Effector CD4-positive, alpha-beta T cell (primary cell): ENCODE measurements at places on chromosomes 7 and 10.

DNA sequence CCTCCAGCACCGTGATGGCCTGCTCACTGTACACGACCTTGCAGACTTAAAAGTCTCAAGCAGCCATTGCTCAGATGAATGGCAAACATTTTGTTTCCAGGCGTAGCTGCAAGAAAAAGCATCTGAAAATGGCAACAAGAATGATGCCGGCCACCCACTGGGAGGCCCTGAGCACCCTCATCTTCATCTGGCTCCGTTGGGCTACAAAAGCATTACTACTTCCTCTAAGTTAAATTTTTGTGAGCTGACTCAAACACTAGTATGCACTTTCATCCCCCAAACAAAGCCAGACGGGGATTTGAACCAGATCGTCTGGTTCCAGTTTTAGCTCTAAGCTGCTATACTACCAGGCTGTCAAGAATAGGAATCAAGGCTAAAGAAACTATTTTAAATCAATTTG lies 116.6 kb upstream of the CDK1 start:
- no peak for DNase-seq

DNA sequence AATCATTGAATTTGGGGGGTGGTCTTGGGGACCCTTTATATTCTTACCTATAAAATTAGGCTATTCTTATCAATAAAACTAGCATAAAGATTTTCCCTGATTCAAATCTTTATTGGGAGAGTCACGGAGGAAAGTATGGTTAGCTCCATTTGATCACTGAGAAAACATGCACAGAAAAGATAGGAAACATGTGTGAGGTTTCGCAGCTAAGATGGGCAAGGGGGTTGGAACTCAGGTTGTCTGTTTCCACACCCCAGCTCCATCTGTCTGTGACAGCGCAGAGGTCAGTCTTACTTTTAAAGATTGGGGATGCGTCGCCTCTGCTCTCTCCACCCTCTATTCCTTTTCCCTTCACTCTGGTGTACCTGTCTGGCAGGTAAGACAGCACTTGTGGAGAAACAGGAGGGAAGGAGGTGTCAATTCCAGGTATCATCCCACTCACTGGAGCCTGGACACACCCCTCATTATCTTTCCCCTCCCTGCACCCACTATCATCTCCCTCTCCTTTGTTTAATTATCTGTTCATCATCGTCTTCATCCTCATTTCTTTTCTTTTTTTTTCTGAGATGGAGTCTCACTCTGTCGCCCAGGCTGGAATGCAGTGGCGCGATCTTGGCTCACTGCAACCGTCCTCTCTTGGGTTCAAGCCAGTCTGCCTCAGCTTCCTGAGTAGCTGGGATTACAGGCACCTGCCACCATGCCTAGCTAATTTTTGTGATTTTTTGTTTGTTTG lies 2.4 kb upstream of the DENND10 start:
- no peak for DNase-seq

- no peak for DNase-seq
Measured at GRCh38 chr7:25381818-25382589, 153.7 kb upstream of the NPVF start.

DNA sequence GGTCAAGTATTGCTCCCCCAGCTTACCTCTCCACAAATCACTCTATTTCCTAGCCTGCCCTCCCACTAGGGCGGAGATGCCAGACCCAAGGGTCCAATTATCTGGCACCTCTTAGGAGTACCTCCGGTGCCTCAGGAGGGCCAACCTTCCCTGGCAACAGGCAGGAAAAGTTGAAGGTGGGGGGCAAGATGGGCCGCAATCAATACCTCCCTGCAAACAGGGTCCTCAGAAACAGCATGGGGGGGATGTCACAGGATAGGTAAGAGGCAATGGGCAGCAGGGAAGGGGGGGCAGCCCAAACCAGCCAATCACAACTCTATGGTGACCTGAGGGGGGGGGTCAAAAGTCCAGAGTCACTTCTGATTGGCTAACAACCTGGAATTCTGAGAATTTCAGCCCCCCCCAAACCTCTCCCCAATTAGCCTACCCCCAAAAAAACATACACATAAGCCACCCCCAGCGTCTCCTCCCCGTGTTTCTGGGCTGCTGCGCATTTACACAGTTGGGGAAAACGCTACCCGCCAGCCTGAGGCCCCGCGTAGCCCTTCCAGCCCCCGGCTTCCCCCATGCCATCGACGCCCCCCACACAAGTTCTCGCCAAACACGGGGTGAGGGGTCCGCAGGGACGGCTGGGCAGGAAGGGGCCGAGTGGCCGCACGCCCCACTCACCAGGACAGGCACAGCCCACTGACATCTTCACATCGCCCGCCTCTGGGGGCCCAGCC lies 589 bp downstream of the LDB1 start:
- DNase-seq = peak; percentile 19

DNA sequence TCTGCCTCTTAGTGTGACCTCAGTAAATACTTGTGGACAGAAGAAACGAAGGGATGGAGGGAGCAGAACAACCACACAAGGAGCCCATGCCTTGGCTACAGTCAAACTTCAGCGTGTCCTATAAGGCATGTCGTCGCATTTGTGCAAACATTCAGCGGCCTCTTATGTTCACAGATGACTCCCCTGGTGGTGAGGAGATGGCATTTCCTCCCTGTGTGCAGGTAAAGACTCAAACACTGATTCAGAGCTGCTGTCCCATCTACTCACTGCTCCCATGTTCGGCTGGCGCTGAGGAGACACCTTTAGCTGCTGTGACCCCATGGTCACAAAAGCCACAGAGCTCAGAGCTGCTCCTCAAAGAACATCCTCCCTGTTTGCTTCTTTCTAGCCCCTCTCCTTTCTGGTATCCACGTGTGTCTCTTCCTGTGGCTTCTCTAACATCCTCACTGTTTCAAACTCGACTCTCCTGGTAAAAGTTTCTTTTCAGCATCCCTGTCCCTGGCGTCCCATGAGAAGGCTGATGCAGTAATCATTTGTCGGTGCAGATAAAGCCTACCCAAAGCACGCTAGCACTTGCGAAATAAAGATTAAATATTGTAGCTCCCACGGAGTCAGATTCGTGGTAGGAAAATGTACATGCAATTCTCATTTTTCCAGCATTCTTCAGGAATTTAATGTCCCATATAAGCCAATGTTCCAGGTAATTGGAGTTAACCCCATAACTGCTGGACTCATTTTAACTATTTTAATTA lies 124.9 kb upstream of the NEBL start:
- no peak for DNase-seq

DNA sequence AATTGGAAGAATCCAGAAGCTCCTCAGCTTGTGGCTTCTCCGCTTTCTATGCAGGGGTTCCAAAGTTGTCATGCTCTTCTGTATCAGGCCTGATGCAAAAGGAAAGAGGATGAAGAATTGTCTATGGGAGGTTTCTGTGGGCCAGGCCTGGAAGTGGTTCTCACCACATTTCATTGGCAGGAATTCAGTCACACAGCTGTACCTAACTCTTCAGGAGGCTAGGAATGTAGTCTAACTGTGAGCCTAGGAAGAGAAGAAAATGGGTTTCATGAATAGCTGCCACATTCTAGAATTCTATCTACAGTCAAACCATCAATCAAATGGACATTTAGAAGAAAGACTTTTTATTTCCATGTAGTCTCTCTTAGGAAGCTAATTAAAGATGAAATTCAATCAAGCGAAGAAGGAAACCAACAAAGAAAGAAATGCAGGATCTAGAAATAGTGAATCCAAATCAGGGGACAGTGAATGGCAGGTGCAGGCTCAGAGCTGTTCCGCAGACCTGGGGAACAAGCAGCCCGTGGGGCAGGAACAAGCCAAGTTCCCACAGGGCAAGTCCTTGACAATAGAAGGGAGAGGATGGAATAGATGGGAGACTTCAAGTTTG lies 25.4 kb upstream of the USP6NL start:
- DNase-seq = no peak

DNA sequence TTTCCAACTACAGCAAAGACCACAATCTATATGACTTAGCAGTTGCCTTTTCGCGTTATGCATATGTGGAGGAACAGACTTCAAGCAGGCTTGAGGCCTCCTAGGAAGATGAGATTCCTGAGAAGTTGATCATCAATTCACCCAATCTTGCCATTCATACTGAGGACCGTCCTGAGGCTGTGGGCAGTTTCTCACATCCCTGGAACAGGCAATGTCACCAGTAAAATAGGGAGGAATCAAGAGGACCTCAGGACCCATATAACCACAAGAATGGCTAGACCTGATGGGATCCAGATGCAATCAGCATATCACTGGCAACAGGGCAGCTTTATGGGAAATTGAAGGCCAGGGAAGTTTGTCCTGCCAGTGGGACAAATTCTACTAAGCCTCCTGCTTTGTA lies 17.3 kb downstream of the KDM7A start:
- no peak for DNase-seq

DNA sequence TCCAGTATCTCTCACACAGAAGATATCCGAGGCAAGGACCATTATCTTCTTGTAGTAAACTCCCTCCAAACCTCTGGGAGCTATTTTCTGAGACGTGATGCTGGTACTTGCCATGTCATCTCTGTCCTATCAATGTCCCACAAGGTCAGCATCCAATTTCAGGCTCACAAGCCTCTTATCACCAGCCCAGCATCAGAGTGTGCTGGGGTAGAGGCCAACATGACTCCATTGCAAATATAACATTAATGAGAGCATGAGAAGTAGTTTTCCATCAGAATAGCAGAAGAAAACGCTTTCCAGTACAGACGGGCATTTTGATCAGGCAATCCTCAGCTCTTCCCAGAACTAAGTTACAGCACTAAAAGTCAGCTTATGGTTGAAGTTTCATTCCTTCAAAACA lies 5.6 kb downstream of the MORN4 start:
- no peak for DNase-seq

DNA sequence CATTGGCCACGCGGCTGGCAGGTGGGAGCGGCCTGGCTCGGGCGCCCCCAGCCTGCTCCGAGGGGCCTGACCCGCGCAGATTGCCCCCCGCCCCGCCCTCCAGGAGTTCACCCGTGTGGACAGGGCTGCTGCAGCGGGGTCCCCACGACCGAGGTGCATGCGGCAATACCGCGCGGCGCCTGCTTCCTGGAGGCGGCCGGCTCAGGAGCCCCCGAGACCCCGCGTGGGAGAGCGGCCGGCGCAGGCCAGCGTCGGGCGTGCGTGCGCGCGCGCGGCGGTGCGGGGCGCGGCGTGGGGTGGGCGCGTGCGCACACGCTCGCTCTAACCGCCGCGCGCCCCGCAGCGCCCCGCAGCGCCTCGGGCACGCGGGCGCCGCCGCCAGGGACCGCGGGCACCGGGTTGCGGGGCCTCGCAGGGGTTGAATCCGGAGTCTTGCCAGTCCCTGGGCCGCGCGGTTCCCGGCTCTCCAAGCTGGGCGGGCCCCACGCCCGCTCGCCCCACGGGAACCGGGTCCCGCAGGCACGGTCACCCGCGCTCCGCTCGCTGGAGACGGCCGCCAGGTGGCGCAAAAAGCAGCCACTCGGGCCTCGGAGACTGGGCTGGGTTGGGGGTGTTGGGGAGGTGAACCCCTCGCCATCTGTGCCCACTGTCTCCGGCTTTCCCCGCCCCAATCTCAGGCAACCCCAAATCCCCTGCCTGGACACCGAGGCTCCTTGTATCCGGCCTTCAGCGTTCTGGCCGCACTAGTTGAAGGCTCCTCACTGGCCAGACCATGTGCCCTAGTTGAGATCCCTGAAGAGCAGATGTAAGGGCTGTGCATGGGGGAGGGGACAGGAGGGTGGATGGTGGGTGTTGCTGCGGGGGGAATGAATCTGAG lies 1.3 kb upstream of the ACHE start:
- peak; percentile 65 for DNase-seq

DNA sequence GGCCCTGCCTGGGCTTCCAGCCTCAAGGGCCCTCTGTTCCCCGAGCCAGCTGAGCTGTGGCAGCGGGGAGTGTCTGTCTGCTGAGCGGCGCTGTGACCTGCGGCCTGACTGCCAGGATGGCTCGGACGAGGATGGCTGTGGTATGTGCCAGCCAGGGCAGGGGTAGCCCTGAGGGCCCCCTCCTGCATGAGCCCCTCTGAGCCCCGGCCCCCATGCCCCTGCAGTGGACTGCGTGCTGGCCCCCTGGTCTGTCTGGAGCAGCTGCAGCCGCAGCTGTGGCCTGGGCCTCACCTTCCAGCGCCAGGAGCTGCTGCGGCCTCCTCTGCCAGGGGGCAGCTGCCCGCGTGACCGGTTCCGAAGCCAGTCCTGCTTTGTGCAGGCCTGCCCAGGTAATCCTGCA lies 28.4 kb upstream of the ZNF467 start:
- no peak for DNase-seq

- DNase-seq = no peak
Measured at GRCh38 chr7:91789558-91789957, 90.9 kb downstream of the MTERF1 start.

- peak; percentile 94 for DNase-seq
Measured at GRCh38 chr10:89251409-89252224, at the start of gene LIPA. LIPA (minus strand) TSS chr10:89251775; CDS start chr10:89247648, 4,127 bp downstream.

GRCh38 chr10:18214691-18215563 lies 74.7 kb downstream of the CACNB2 start:
- no peak for DNase-seq

GRCh38 chr7:88132725-88133124 lies 87.1 kb downstream of the SRI start:
- no peak for DNase-seq

- DNase-seq = no peak
Measured at GRCh38 chr7:111516612-111517011, 45.7 kb downstream of the IMMP2L start.

DNA sequence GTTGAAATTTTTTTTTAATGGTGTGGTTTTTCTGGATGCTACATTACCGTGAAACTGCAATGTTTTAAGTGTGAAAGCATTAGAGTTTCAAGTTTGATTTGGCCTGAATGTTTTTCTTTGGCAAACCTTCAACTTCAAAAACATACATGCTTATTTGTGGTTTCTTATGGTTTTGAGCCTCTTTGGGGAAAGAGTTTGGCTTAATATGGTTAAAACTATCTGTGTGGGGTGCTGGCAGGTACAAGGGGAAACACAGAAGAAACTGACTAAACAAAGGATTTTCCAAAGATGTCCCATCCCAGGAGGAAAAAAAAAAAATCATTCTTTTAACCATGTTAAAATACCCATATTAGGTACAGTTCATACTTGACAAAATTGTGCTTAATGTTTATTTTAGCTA lies 121.1 kb downstream of the HGF start:
- DNase-seq = no peak

DNA sequence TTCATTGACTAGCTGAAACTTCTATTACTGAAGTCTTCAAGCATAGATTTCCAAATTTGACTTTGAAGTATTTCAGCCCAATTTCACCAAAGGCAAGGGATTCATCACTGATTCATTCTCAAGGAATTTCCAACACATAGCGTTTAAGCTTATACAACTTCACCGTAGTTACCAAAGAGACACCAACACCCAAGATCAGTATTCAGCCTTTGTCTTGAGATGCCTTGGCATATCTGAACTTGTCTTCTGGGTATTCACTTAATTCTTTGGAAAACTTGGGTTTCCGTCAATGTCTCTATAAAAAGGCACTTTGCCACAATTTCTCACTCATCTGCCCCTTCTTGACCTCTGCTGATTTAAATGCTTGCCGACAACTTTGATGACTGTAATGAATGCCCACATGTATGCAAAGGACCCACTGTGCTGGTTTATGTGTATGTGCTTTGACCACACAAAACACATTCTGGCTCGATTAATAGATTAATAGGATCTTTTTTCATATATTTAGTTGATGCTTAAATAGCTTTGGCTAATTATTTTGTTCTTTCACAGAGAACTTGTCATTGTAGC lies 49.6 kb downstream of the TES start:
- no peak for DNase-seq

- DNase-seq = no peak
Measured at GRCh38 chr10:87838650-87839049, 20.6 kb upstream of the ATAD1 start.
